ENCODE measurements at places on chromosomes 7 and 10.

GRCh38 chr10:103111031-103111917 lies 81.8 kb downstream of the NT5C2 start:
- DNase-seq: no peak

DNA sequence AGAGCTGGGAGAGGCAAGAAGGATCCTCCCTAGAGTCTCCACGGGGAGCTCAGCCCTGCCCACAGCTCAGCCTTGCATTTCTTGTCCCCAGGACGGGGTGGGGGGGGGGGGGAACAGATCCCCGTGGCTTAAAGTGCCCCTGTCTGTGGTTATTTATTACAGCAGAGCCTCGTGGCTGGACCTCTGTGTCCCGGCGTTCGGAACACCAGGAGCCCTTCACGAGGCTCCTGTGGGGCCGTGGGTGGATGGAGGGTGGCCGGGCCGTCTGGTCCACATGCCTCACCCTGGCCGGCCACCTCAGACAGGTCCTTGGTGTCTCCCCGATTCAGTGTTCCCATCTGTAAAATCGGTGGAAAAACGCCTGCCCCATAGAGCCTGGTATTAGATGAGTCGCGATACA lies 37.9 kb downstream of the FAM20C start:
- no peak for DNase-seq

DNA sequence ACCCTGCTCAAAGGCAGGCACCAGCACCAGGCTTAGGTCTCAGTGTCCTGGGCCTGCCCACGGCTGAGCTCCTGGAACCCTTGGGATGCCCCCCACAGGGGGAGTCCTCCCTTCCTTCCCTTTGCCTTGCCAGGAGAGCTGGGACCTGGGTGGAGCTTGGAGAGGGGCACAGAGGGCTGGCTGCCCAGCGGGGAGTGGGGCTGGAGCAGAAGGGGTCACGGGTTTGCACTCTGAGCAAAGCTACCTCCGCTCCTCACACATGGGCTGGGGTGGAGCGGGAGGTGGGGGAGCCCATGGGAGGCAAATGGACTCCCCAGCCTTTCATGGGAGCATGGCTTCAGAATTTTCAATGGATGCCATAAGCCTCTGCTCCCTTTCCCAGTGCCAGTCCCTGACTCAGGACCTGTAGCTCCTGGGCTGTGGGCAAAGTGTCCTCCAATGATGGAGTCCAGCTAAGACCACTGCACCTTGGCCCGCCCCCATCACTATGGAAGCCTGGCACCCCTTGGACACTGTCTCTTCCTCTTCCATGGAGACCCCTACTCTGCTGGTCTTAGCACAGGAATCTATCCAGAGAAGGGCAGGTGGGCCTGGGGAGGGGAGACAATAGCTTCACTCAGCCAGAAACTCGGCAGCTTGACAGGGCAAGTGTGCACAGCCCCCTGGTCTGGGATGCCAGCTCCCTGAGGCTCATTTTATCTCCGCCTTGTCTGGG lies 39.9 kb downstream of the LDB3 start:
- peak; percentile 45 for DNase-seq

- no peak for DNase-seq
Measured at GRCh38 chr7:132508724-132509353, 67.4 kb downstream of the PLXNA4 start.

DNA sequence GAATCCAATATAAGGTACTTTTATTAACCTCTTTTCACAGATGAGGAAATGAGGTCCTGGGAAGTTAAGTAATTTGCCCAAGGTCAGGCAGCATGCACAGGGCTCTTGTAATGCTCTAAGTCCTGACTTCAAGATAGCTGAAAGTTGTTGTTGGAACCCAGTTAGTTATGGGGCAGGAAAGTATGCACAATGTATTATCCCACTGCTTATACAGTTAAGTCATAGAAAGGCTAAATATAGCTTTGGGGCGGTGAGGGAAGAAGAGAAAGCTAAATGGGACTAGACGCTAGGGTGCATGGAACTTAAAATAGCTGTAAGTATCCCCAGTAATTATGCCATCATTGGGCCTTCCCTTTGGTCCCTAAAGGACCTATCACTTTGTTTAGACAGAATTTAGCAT lies 9.2 kb downstream of the GLCCI1 start:
- DNase-seq: no peak

DNA sequence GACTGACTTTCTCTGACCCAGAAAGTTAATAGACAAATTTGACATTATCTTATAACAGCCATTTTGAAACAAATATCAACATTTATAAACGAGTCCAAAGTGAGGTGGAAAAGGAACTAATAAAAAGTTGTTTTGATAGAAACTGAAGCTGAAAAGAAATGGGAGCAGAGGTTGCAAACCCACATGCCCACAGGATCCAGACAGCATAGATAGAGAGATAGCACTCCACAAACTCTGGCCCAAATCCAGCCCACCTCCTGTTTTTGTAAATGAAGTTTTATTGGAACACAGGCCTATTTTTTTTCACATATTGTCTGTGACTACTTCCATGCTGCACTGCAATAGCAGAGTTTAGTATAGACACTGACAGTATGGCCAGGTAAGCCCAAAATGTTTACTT lies 171.9 kb downstream of the PRKG1 start:
- no peak for DNase-seq

- DNase-seq: no peak
Measured at GRCh38 chr10:14527134-14527844, 196.6 kb upstream of the FRMD4A start.

DNA sequence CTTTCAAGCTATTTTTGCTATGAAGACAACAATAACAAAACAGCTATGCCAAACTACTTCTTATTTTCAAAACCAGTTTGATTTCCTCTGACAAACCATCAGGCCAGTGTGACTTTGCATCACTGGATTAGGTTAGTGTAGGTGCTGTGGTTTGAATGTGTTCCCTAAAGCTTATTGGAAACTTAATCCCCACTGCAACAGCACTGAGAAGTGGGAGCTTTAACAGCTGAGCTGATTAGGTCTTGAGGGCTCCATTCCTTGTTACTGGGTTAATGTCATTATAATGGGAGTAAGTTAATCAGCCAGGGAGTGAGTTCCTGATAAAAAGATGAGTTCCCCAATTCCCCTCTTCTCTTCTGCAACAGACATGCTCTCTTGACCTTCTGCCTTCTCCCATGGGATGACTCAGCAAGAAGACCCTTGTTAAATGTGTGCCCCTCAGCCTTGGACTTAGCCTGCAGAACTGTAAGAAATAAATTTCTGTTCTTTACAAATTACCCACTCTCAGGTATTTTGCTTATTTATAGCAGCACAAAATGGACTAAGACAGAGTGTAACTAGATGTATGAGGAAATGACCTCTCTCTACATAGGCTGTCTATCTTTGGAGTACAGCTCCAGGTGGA lies 186.8 kb downstream of the CTTNBP2 start:
- DNase-seq: no peak

DNA sequence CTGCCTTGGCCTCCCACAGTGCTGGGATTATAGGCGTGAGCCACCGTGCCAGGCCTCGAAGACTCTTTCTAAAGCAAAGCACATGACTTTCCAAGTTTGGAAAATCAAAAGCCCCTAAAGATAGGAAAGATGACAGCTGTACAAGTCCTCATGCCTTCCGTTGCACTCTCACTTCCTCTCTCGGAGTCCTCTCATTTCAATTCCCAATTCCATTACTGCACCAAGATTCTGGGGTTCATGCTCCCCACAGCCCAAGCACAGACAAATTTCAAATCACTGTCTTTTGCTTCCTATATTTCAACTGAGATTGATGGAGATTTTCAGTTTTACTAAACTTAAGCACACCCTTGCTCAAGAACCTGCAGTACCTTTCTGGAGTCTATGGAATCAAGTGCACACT lies 10.9 kb upstream of the PLAU start:
- DNase-seq: no peak

DNA sequence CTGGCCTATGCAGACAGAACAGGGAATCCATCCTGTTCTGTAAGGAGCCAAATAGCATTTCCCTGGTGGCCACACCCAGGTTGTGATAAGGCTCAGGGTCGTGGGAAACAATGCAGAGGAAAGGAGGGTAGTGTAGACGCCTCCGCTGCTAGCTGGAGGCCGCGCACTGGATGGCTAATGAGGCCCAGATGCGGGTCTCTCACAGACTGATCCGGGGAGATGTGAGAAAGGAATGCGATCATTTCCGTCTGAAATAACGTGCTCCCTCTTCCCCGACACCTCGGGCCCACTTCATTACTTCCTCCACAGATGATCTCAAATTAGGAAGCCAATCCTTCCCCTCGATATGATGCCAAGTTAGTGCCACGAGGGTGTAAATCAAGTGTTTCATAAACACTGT lies 203.3 kb downstream of the TAX1BP1 start:
- DNase-seq: no peak

DNA sequence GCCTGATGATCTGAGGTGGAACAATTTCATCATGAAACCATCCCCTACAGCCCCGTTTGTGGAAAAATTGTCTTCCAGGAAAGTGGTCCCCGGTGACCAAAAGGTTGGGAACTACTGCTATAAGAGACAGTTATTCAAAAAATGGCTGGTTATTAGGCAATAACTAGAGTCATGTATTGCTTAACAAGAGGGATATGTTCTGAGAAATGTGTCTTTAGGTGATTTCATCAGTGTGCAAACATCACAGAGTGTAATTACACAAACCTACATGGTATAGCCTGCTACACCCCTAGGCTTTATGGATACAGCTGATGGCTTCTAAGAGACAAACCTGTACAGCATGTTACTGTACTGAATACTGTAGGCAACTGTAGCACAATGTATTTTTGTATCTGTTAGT lies 71.3 kb upstream of the CSTF2T start:
- DNase-seq: no peak

DNA sequence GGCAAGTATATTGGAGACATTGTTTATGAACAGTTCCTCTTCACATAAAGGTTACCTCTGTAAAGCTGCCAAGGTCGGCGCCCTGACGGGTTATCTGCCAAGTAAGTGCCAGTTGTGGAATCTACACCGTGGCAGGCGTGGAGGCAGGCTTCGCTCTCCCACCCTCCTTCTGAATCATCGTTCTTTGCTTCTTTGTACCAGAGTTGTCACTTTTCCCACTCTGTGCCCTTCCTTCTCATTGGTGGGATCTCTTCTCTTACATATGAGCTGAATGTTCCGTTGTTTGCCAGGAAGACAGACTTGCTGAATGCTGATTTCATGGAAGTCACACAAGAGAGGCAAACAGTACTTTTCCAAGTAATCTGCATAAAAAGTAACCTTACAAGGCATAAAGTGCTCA lies 40.6 kb upstream of the PTPRZ1 start:
- DNase-seq: no peak

DNA sequence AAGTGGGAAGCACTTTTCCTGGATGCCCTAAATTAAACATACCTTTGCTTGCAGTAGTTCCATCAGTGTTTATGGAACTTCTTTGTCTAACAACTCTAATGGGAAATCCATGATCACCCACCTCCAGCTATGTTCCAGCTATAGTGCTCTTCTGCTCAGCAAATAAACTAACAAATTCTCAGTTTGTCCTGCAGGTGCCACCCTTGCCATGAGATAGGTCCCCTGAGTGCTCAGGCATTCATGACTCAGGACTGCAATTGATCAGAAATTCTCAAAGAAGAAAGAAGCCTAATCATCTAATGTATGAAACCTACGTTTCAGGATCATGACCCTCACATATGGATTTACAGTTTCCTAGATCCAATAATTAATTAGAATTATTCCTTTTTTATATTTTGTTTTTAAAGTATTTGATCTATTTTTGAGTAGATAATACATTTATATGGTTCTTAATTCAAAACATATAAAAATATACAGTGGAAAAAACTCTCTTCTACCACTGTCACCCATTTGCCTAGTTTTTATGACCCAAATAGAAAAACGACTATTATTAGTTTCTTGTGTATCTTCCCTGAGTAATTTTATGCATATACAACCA lies 48.7 kb upstream of the DYNC1I1 start:
- DNase-seq: no peak

DNA sequence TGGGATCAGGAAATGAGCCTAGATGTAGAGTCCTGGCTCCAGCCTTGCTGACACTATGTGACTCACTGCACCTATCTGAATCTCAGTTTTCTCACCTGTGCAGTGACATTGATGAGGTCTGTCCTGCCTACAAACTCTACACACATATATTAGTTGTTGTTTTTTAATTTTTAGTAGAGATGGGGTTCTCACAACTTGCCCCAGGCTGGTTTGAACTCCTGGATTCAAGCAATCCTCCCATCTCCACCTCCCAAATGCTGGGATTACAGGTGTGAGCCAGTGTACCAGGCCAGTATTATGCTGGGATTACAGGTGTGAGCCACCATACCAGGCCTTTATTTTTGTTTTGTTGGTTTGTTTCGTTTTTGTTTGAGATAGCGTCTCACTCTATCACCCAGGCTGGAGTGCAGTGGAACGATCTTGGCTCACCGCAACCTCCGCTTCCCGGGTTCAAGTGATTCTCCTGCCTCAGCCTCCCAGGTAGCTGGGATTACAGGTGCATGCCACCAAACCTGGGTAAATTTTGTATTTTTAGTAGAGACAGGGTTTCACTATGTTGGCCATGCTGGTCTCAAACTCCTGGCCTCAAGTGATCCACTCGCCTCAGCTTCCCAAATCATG lies 11.8 kb upstream of the DDIT4 start:
- no peak for DNase-seq

- no peak for DNase-seq
Measured at GRCh38 chr7:50278120-50278519, 26.4 kb upstream of the IKZF1 start.

DNA sequence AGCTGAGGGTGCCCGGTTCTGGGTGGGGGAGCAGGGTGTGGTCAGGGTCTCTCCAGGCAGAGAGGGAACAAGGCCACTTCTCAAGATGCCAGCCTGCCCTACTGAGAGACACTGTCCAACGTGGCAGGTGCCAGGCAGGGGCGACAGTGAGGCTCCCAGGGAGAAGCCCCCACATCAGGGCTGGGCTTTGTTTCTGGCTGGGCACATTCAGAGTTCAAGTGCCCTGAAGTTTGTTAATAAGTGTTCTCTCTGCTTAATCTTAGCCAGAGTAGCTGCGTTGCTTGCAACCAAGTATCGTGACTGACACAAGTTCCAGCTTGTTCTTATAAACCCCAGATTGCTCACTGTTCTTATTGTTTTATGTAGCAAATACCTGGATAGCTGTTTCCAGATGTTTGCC lies 21.8 kb downstream of the FOXL3 start:
- peak; percentile 15 for DNase-seq

DNA sequence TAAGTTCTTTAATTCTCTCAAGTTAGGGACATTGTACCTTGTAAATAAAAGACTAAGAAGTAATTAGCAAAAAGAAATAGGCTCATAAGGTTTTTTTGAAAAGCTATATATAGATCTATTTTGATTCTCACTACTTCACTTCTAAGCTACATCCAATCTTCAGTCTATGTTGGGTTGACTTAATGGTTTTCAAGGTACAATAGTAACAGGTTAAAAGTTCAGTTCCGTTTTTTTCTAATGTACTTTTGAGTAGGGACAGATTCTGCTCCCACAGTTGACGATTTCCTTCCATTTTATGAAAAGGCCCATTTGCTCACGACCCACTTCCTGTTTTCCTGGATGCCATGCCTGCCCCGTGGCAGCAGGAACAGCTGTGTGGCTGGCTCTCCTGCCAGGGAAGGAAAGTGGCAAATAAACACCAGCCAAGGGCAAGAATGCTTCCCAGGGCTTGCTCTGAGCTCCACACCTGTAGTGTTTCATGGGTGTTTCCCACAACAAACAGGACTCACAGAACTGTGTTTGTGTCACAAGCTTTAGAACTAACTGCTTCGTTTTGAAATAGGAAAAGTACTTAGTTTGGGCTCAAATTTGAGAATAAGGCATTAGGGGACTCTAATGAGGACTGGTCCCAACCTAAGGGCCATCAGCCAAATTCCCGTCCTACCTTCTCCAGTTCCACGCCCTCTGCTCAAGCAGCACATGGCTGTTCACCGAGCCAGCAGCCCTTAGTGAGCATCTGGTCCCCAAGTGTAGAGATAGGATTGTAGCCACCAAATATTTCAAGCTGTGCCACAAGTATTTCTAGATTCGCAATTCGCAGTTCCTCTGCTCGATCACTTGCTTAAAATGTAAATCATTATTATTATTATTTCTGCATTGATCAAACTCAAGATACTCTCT lies 240.7 kb downstream of the COBL start:
- DNase-seq: peak; percentile 50
